Activated T-cell treated with anti-CD3 and anti-CD28 coated beads for 48 hours (primary cell): ENCODE measurements at places on chromosomes 16 and 17.

DNA sequence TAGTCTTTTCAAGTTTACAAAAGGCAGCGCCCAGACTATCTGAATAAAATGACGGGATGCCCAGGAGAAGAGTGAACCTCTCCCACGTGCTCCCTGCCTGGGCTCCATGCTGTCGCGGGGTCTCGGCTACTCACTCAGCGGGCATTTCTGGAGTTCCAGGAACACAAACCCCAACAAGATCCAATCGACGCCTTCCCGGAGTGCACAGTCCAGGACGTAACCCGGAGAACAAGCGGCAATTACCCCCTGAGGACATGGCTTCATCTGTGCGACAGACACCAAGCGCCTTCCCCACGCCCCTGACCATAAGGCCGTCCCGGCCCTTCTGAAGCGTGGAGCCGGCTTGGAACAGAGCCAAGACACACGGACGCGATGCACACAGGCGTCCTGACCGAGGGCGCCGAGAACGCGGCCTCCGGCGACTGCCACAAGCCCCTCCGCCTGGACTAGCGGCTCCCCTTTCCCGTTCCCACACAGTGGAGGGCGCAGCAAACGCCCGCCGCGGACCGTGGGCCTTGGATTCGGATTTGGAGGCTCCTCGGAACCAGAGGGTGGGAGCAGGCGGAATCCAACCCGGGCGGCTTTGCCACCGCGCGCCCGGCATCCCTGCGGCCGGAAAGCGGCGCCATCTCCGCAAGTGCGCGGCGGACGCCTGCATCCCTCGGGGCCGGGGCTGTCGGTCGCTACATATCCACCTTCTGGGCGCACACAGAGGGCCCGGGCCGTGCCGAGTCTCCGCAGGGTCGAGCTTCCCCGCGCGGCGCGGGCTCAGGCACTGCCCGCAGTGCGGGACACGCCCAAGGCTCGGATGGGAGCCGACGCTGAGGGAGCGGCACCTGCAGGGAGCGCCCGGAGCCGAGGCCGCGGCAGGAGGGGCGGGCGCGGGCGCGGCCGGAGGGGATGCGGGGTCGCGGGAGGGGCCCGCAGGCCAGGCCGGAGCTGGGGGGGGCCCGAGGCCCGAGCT, 725 bp downstream of the ABCA3 start:
- peak; percentile 30 for DNase-seq

- peak; percentile 59 for DNase-seq
Measured at GRCh38 chr16:67842509-67843342, 606 bp downstream of the THAP11 start.

DNA sequence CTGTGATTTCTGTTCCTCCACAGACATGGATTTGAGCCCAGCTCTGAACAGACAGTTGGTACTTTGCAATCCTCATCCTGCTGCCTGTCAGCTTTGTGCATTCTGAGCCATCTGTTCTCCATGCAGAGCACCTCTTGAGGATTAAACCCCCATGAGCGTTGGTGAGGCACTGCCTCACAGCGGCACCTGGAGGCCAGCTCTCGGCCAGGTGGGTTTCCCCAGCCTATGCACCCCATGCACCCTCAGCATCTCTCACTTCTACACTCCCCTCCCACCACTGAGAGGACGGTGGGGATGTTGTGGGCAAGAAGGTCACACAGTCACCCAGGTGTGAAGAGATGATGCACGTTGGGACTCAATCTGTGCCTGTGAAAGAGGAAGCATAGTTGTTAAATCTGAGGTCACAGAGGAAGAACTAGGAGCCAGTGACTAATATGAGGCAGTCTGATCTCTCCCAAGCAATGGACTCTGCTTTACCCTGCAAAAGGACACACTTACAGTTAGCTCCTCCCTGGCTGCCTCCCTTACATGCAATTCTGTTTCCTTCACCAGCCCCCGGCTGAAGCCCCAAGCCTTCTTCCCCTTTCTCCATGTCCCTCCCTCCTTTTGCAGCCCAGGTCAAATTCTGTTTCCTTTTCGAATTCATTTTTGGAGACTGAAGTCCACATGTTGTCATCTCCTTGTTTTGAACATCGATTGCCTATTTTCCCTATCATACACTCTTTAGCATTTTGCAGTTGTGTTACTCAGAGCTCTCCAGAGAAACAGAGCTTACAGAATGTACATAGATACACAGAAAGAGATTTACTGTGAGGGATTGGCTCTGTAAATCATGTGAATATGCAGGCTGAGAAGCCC, 58.5 kb downstream of the HS3ST3B1 start:
- peak; percentile 45 for DNase-seq

GRCh38 chr16:27164352-27164751, 39.0 kb upstream of the KDM8 start:
- DNase-seq, result no peak

DNA sequence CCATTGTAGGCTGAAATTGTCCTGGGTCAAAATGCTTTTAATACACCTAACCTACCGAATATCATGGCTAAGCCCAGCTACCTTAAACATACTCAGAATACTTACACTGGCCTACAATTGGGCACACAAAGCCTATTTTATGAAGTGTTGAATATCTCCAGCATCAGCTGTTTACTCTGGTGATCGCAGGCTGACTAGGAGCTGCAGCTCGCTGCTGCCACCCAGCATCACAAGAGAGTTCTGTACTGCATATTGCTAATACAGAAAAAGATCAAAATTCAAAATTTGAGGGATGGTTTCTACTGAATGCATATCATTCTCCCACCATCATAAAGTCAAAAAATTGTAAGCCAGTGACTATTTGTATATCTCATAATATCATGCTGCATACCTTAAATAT, 55.3 kb downstream of the ULK2 start:
- DNase-seq, result no peak

- DNase-seq, result no peak
Measured at GRCh38 chr17:31541559-31541958, 150.1 kb downstream of the RAB11FIP4 start.
